ENCODE measurements at places on chromosomes 13 and 19. TPM values are rescaled to one million over a fixed set of nuclear protein-coding genes. Genes with fewer than 3 reads are reported as not detected.

DNA sequence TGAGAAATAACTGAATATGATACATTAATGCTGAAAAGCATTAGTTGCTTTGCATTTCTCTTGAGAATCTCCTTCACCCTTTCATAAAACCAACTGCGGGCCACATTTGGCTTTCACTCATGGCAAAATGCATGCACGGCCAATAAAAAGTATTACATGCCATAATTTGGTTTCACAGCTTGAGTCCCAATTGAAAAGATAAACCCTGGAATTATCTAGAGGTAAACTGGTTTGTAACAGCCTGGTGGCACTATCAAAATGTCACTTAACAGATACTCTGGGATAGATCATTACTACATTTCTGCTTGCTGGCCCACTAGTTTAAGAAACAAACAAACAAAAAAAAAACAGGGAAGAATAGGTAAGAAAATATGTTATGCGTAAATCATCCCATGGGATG lies 3.9 kb downstream of the OBI1 start:
- no peak overlapping the region for H3K27ac ChIP-seq
- H3K36me3 ChIP-seq: peaks cover 4% of the 10 kb centered on the region
- no peak overlapping the region for H3K4me3 ChIP-seq
- peaks cover 15% of the 10 kb centered on the region for H3K4me1 ChIP-seq

- no peaks in the 10 kb centered on the region for H3K4me1 ChIP-seq
- H3K4me3 ChIP-seq: peak overlapping the region; percentile 1
- peak; percentile 19 for DNase-seq
- peaks cover 35% of the 10 kb centered on the region for H3K36me3 ChIP-seq
- no peaks in the 10 kb centered on the region for H3K27me3 ChIP-seq
- no peak overlapping the region for H3K27ac ChIP-seq
Observed at GRCh38 chr19:44476559-44477408, 23.5 kb downstream of the ZNF180 start.

DNA sequence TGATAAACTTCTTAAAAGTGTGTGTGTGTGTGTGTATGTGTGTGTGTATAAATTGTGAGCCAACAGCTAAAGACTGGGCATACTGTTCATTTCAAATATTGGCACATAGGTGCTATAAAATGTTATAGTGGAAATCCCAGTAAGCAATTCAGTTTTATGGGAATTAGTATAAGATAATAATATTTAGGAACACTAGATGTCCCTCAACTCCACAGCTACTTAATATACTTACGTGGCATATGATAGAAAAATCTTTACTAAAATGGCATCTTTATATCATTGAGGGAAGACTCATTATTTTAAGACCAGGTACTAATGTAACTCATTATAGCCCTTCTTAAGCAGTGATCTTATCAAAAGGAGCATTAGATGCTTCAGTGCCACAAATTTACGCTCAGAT lies 266.2 kb downstream of the MAB21L1 start:
- H3K4me3 ChIP-seq: no peak overlapping the region
- H3K36me3 ChIP-seq: no peaks in the 10 kb centered on the region
- H3K27ac ChIP-seq: no peak overlapping the region
- H3K27me3 ChIP-seq: no peaks in the 10 kb centered on the region
- H3K4me1 ChIP-seq: no peaks in the 10 kb centered on the region
- DNase-seq: no peak

GRCh38 chr19:33022472-33023116 lies 42.1 kb downstream of the RHPN2 start:
- H3K4me3 ChIP-seq: no peak overlapping the region
- DNase-seq: no peak
- H3K4me1 ChIP-seq: no peaks in the 10 kb centered on the region
- no peaks in the 10 kb centered on the region for H3K36me3 ChIP-seq

GRCh38 chr13:111490611-111491010 lies 170.2 kb downstream of the TEX29 start:
- H3K4me3 ChIP-seq: no peak overlapping the region
- H3K4me1 ChIP-seq: no peaks in the 10 kb centered on the region
- DNase-seq: no peak
- H3K27ac ChIP-seq: no peak overlapping the region

DNA sequence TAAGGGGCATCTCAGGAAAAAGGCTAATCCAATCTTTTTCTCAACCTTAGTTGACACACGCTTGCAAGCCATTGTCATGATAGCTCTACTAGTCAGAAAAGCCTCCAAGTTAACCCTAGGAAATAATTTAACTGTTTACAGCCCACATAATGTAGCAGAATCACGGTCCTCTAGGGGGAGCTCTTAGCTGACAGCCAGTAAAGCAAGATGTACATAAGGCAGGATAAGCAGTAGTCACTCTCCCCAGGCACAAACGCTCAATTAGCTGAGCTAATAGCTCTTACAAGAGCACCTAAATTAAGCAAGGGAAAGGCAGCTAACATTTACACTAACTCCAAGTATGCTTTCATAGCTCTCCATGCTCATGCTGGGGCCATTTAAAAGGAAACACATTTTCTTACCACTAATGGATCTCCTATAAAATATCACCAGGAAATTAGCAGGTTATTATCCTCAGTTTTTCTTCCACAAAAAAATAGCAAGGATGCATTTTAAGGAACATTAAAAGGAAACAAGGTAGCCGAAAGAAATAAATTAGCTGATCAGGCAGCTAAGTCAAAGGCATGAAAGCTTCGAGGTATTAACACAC lies 33.7 kb upstream of the ZSCAN5A start:
- no peaks in the 10 kb centered on the region for H3K36me3 ChIP-seq
- no peaks in the 10 kb centered on the region for H3K4me1 ChIP-seq
- no peak overlapping the region for H3K4me3 ChIP-seq
- DNase-seq: no peak

DNA sequence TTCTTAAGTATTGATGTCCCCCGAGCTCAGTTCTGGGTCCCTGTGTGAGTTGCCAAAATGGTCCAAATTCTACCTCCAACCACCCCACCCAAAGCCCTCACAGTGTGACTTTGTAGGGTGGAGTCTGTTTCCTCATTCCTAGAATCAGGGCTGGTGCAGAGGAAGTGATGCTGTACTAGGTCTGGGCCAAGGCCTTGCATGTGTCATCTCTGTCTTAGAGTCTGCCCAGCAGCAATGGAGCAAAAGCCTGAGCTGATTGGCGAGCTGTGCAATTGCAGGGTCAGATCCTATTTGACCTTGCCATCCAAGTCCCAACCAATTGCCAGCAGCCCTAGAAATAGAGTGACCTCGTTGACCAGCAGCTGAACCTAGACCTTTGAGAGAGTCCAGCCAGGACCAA lies 97.0 kb upstream of the ANKRD10 start:
- no peaks in the 10 kb centered on the region for H3K4me1 ChIP-seq
- H3K4me3 ChIP-seq: no peak overlapping the region
- H3K36me3 ChIP-seq: no peaks in the 10 kb centered on the region
- H3K27me3 ChIP-seq: peaks cover 4% of the 10 kb centered on the region
- H3K27ac ChIP-seq: no peak overlapping the region

DNA sequence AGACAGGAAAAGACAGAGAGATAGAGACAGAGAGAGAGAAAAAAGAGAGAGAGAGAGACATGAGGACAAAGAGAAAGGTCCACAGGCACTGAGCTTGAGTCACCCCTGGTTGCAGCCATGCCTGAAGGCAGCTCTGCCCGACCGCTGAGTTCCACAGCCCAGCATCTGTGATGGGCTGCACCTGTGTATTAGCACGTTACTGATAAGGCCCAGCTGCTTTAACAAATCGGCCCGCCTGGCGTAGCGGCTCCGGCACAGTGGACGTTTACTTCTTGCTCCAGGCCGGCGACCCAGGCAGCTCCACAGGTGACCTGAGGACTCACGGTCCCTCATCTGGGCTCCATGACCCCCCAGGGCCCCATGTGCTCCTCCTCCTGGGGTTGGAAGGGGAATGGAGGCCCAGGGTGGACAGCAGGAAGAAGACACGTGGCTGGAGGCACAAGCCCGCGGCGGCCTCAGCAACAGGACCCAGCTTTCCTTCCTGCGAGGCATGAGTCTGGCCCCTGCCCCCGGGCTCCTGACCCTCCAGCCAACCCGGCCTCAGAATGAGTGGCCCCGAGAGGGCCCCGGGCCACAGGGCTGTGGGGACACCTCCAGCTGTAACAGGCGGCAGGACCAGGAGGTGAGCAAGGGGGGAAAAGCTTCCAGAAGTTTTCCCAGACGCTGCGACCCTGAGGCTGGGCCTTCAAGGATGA lies 3.9 kb upstream of the CSNK1G2 start:
- H3K27me3 ChIP-seq: no peaks in the 10 kb centered on the region
- H3K4me3 ChIP-seq: no peak overlapping the region
- H3K4me1 ChIP-seq: peaks cover 14% of the 10 kb centered on the region
- DNase-seq: no peak
- H3K27ac ChIP-seq: no peak overlapping the region

- peak; percentile 46 for DNase-seq
- H3K27ac ChIP-seq: peak overlapping the region; percentile 77
- no peaks in the 10 kb centered on the region for H3K36me3 ChIP-seq
- peak overlapping the region; percentile 59 for H3K4me3 ChIP-seq
Observed at GRCh38 chr13:20475927-20476691, 49.5 kb downstream of the CRYL1 start.

GRCh38 chr19:32779082-32779481 lies 59.5 kb downstream of the TDRD12 start:
- no peaks in the 10 kb centered on the region for H3K4me1 ChIP-seq
- H3K36me3 ChIP-seq: no peaks in the 10 kb centered on the region
- H3K4me3 ChIP-seq: no peak overlapping the region

GRCh38 chr13:46022481-46022880 lies 30.1 kb downstream of the ZC3H13 start:
- H3K27me3 ChIP-seq: no peaks in the 10 kb centered on the region
- H3K27ac ChIP-seq: no peak overlapping the region
- DNase-seq: no peak
- H3K4me1 ChIP-seq: no peaks in the 10 kb centered on the region
- H3K36me3 ChIP-seq: peaks cover 10% of the 10 kb centered on the region

- H3K4me3 ChIP-seq: no peak overlapping the region
- H3K27me3 ChIP-seq: no peaks in the 10 kb centered on the region
- no peaks in the 10 kb centered on the region for H3K4me1 ChIP-seq
- no peak for DNase-seq
Observed at GRCh38 chr13:59414006-59414405, 749.7 kb downstream of the DIAPH3 start.

DNA sequence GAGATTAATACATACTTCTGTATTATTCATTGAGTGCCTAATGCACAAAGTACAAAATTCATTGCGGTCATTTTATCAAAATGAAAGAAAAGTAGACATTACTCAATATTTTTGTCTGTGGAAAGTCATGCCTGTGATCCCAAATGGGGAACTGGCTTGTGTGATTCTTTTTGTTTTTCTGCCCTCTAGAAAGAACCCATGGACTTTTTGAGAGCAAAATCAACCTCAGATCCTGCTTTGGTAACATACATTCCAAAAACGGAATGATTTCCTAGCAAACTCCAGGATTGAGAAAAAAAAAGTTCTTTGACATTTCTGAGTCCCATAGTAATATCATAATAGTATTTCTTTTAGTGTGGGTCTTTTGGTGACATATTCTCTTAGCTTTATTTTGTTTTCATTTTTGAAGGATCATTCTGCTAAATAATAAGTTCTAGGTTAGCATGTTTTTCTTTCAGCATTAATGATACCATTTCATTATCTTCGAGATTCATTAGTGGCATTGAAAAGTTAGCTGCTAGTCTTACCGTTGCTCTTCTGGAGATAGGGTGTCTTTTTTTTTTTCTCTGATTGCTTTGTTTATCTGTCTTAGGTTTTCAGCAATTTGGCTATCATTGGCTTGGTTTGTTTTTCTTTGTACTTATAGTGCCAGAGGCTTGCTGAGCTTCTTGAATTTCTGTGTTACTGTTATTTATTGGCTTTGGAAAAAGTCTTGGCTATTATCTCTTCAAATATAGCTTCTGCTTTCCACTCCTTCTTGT lies 102.4 kb upstream of the CSNK1A1L start:
- H3K4me1 ChIP-seq: no peaks in the 10 kb centered on the region
- no peaks in the 10 kb centered on the region for H3K36me3 ChIP-seq
- H3K4me3 ChIP-seq: no peak overlapping the region
- no peak overlapping the region for H3K27ac ChIP-seq
- no peak for DNase-seq

GRCh38 chr19:57473646-57474045 lies 3.7 kb downstream of the ZNF772 start:
- H3K4me3 ChIP-seq: no peak overlapping the region
- no peaks in the 10 kb centered on the region for H3K27me3 ChIP-seq
- no peak for DNase-seq
- H3K36me3 ChIP-seq: no peaks in the 10 kb centered on the region

DNA sequence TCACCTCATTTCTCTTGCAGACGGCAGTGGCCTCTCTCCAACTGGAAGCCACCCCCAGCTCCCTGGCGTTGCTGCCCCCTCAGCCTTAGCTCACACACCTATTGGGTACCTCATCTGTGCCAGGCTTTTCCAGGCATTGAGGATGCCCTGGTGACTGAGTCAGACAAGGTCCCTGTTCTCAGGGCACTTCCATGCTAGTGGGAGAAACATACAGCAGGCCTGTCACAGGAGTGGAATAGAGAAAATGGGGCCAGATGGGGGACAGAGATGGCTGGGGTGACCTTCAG lies 33.9 kb downstream of the CAPN12 start:
- no peak for DNase-seq
- H3K27me3 ChIP-seq: no peaks in the 10 kb centered on the region
- no peaks in the 10 kb centered on the region for H3K4me1 ChIP-seq

- H3K4me1 ChIP-seq: no peaks in the 10 kb centered on the region
- no peak overlapping the region for H3K27ac ChIP-seq
- H3K36me3 ChIP-seq: no peaks in the 10 kb centered on the region
- DNase-seq: no peak
- H3K4me3 ChIP-seq: no peak overlapping the region
Observed at GRCh38 chr19:23403581-23404324, 8.5 kb upstream of the ZNF91 start.

DNA sequence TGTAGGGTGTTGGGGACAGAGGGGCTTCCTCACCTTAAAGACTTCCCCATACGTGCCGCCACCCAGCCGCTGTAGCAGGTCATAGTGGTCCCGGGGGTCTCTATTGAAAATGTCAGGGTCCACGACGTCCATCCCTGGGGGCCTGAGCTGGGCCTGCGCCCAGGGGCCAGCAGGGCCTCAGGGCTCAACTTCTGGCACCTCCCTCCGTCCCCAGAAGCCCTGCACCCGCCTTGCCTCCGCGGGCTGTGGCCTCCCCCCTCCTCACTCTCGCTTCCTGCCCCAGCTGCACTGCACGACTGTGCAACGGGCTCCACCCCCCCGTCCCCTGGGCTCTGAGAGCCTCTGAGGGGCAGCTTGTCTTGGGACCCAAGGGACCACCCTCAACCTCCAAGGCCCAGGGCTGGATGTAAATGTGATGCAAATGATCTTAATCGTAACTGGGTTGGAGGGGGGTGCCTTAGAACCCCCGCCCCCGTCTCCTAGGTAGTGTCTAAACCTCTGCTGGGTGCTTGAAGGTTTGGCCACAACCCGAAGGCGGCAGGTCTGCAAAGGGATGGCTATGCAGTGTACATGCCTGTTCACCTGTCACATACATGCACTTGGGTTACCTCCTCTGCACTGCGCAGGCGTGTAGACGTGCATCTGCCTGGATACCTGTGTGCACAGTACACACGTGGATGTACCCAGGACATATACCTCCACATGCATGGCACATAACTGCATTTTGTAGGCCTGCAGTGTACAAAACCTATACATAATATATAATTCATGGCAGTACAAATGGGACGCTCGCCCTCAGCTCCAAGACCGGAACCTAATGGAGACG lies at the start of gene MAP4K1:
Gene MAP4K1 (minus strand): TSS at position 190 of the 826 bp plus-strand sequence. CDS start 58 bp downstream, at position 132.
- peak; percentile 68 for DNase-seq
- peaks cover 50% of the 10 kb centered on the region for H3K36me3 ChIP-seq
- H3K27me3 ChIP-seq: no peaks in the 10 kb centered on the region
- peaks cover 38% of the 10 kb centered on the region for H3K4me1 ChIP-seq

GRCh38 chr13:60572003-60572798 lies 175.2 kb downstream of the TDRD3 start:
- H3K4me1 ChIP-seq: no peaks in the 10 kb centered on the region
- peaks cover 11% of the 10 kb centered on the region for H3K36me3 ChIP-seq
- H3K27ac ChIP-seq: no peak overlapping the region

The OR7C1 gene
- not detected for total RNA-seq

The SYCN gene
- total RNA-seq: not detected

The WTIP gene
- total RNA-seq: 0.77 TPM

The HSH2D gene
- total RNA-seq: 20.0 TPM

All from naive thymus-derived CD4-positive, alpha-beta T cell (primary cell).